Stimulated activated CD4-positive, alpha-beta T cell treated with anti-CD3 and anti-CD28 coated beads, TNF-alpha, amount 100 ng/mL, for 1 hour (primary cell): ENCODE measurements at places on chromosomes 1 and 21.

DNA sequence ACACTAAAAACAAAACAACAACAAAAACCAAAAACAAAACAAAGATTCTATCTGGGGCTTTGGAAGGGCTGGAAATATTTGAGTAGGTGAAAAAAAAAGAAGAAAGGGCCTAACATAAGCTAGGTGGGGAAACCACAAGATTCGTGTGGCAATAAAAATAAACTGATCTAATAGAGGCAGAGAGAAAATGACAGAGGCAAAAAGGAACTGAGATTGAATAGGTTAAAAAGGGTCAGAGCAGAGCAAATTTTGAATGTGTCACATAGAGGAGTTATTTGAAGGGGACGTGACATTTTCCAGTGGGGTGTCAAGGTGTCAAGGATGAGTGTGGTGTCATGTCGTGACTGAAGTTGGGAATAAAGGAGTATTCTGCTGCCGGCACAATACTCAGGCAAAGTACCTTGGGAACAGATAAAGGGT is 65.2 kb upstream of the RALGPS2 start:
- DNase-seq, result no peak

- no peak for DNase-seq
Measured at GRCh38 chr1:52400131-52400530, 4.1 kb downstream of the ORC1 start.

- no peak for DNase-seq
Measured at GRCh38 chr1:161705537-161705936, 1.5 kb upstream of the FCRLA start.

GRCh38 chr21:45957981-45958600 is 23.5 kb upstream of the COL6A1 start:
- no peak for DNase-seq

- DNase-seq, result no peak
Measured at GRCh38 chr1:152002960-152003359, 9.3 kb upstream of the S100A10 start.
